Caki2 (cell line): ENCODE measurements at places on chromosomes 2 and 18. TPM values are rescaled to one million over a fixed set of nuclear protein-coding genes. Genes with fewer than 3 reads are reported as not detected.

CENPA gene
- 23.2 and 49.5 TPM in 2 replicates for total RNA-seq

CYRIA gene
- 10.7 TPM in 2 replicates for total RNA-seq

NEUROD1 gene
- not detected in 2 replicates for total RNA-seq

CTLA4 gene
- total RNA-seq: not detected in 2 replicates

GAREM2 gene
- total RNA-seq: 3.0 and 3.6 TPM in 2 replicates

PARD3B gene
- 3.2 and 3.8 TPM in 2 replicates for total RNA-seq

SCYGR5 gene
- not detected in 2 replicates for total RNA-seq

DSC3 gene
- not detected in 2 replicates for total RNA-seq

TEKT4 gene
- not detected in 2 replicates for total RNA-seq

CCL20 gene
- total RNA-seq: 0.32 and 0.95 TPM in 2 replicates

RTP5 gene
- not detected in 2 replicates for total RNA-seq

EN1 gene
- 0.10 TPM in 1 of 2 replicates, not detected in the other for total RNA-seq

RAB31 gene
- 14.2 and 18.3 TPM in 2 replicates for total RNA-seq

DCDC2C gene
- not detected in 2 replicates for total RNA-seq

FBXO36 gene
- total RNA-seq: 1.4 and 1.9 TPM in 2 replicates

EML6 gene
- not detected in 2 replicates for total RNA-seq

AFF3 gene
- 1.0 and 1.6 TPM in 2 replicates for total RNA-seq

RAD51AP2 gene
- total RNA-seq: not detected in 2 replicates

ACVR2A gene
- total RNA-seq: 1.7 and 3.6 TPM in 2 replicates

NT5DC4 gene
- total RNA-seq: not detected in 2 replicates

HOXD9 gene
- total RNA-seq: 9.5 and 13.4 TPM in 2 replicates

SCN7A gene
- not detected in 2 replicates for total RNA-seq

NAT8 gene
- total RNA-seq: not detected in 2 replicates

ARHGAP25 gene
- not detected in 2 replicates for total RNA-seq

MC4R gene
- not detected in 2 replicates for total RNA-seq

ACMSD gene
- total RNA-seq: 3.8 and 5.3 TPM in 2 replicates

ACYP2 gene
- 15.3 and 20.2 TPM in 2 replicates for total RNA-seq

CYP1B1 gene
- total RNA-seq: 3.0 and 5.5 TPM in 2 replicates

GALR1 gene
- total RNA-seq: not detected in 2 replicates

CDC42EP3 gene
- total RNA-seq: 25.5 and 41.0 TPM in 2 replicates

FAM136A gene
- total RNA-seq: 56.1 and 59.9 TPM in 2 replicates

PAX3 gene
- total RNA-seq: not detected in 2 replicates

TXNL1 gene
- total RNA-seq: 72.9 and 85.5 TPM in 2 replicates
